ENCODE measurements at places on chromosomes 7 and 10.

- no peak for DNase-seq
Measured at GRCh38 chr10:32963096-32963495, 5.1 kb upstream of the ITGB1 start.

DNA sequence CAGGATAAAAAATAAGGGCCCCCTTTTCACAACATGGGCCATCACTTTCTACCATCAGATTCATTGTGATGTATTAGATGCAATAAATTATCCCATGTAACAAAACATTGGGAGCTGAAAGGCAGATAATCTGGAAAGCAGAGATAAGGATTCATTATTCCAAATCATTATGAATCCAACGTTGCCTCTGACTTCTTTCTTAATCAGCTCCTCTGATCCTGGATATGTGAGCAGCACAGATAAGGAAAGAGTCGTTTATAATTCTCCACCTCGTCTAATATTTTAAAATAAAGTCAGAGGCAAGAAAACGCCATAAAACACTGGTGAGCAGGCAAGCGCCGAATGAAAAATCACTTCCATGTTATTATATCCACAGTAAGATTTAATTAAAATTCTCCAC, 13.8 kb upstream of the GATA3 start:
- DNase-seq = no peak

DNA sequence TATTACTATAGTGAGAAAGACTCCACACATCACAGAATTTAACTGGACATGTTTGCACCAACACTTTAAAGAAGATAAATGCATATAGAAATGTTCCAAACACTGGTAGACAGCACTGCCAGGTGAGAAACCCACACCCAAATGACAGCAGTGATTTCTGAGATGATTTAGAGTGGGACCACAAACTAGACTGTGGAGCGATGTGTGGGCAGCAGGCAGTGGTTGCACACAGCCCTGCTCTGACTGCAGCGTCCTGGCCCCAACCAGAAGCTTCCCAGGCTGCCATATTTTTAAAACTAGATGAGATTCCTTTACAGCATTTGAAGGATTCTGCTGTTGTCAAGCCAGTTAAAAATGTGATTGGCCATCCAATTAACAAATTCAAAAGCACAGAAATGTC, 47.7 kb upstream of the COMMD3 start:
- DNase-seq = no peak

DNA sequence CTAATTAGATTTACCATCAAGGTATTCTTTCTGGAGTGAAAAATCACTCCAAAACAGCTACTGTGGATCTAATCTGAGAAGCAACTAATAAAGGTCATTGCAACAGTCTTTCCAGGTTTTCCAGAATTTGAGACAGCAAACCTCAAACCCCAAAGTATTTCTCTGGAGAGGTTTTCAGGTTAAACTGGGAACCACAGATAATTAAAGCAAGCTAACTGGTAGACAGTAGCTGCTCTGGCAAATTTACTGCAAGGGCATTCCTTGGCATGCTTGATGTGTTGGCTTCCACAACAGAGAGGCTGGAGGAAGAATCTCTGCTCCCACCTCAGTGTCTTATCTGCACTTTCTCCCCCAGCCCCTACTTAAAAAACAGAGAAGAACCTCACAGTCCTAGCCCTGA, 140.0 kb upstream of the NRBF2 start:
- DNase-seq = no peak

DNA sequence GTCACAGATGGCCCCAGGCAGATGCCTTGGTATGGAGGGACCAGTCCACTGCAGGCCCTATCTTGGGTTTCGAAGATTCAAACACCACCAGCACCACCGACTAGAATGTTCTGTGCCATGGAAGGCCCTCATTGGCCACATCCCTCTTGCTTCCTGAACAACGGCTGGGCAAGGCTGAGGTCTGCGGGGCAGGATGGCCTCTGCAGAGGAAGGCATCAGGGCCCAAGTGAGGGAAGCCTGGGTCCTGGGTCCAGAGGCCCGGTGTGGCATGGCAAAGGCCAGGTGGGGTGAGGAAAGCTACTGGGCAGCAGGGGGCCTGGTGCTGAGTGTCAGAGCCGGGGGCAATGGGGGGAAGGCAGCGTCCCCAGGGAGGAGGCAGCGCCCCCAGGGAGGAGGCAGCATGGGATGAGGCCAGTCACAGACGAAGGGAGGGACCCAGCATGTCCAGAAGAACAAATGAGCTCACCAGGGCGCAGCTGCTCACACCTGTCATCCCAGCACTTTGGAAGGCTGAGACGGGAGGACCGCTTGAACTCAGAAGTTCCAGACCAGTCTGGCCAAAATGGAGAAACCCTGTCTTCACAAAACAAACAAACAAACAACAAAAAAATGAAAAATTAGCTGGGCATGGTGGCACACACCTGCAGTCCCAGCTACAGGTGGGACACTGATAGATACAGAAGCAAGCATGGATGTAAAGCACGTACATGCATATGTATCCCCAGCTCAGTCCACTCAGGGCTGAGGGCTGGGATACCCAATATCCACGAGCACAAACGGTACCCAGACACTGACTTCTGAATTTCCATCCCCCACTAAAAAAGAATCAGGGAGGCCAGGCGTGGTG, 64.4 kb downstream of the PROSER2 start:
- no peak for DNase-seq

GRCh38 chr7:1301882-1302251, 69.2 kb downstream of the UNCX start:
- no peak for DNase-seq

GRCh38 chr10:33155720-33156638, 178.5 kb downstream of the NRP1 start:
- no peak for DNase-seq

GRCh38 chr7:10780400-10780747, 193.3 kb upstream of the PHF14 start:
- DNase-seq = no peak

GRCh38 chr7:120716307-120716706, 141.6 kb downstream of the TSPAN12 start:
- no peak for DNase-seq

- no peak for DNase-seq
Measured at GRCh38 chr7:126378642-126379041, 874.1 kb downstream of the GRM8 start.

- no peak for DNase-seq
Measured at GRCh38 chr10:103575416-103576075, 82.0 kb downstream of the NEURL1 start.

- no peak for DNase-seq
Measured at GRCh38 chr10:133141144-133141957, 18.7 kb upstream of the KNDC1 start.

DNA sequence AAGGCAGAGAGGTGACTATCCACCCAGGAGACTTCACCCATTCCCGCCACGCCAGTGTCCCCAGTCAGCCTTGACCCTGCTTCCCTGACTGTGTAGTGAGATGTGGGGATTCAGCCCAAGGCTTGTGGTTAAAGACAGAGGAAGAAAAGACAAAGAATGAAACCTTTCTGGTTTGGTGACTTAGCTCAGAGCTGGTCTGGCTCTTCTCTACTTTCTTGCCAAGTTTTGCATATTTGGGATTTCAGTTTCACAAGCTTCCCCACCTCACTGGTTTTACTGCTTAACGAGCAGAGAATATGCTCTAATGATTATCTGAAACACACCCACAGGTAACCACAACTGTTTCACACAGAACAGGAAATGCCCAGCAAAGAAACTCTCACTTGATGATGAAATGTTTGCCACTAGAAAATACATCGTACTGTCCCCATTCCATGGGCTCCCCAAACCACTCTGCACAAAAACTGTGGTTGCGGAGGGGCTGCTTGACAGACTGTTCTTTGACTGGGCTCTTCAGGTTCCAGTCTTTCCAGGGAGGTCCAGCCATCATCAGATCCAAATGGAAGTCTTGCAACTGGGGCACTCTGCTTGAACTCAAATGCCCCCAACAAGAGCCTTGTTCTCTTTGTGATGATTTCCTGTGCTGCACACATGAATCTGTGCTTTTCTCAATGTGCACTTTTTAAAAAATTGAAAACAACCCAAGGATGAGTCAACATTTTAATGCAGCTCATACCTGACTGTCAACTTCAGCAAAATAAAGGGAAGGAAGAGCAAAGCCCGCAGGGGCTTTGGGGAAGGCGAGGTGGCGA, 95.5 kb downstream of the CTBP2 start:
- DNase-seq = no peak

DNA sequence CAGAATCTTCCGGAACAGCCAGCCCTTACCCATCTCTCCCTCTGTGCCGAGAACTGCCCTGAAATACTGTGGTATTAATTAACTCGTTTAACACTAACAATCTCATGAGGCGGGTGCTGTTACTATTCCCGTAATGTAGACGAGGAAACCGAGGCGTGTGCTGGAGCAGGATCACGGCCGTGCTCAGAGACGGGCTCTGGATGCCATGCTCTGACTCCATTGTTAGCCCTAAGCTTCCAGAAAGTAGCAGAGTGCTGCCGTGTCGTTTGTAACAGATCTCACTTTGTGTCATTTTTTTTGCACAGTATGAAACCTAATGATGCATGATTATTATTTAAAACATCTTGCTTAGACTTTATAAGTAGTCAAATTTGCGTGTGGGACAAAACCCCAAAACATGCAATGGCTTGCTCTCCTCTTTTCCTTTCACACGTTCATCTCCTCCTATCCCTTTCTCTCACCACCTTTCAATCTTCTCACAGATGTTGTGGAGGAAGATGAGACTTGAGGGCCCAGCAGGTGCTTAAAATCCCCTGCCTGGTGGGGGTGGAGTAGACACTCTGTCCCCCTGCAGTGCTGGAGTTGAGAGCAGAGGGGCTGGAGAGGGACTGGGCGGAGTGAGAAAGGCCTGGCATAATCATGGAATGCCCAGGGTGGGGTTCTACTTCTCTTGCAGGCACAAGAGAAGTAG, 482 bp upstream of the ACTR3C start:
- no peak for DNase-seq

DNA sequence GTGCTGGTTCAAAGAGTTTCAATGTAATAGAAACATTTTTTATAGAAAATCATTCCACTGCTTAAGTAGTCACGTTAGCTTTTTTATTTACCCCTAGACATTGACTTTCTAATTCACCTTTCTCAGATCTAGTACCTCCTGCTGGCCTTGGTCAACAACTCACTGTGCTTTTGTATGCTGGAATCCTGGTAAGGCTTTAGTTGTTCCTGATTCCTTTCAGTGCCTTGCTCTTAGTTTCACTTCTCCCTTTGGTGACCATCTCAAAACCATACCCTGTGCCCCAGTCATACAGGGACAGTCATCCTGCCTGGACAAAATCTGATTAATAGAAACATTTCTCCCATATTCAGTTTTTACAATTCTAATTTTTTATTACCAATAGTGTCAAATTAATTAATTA, 130.2 kb downstream of the GPR37 start:
- DNase-seq = no peak

GRCh38 chr7:41508755-41509154, 194.1 kb downstream of the INHBA start:
- no peak for DNase-seq

DNA sequence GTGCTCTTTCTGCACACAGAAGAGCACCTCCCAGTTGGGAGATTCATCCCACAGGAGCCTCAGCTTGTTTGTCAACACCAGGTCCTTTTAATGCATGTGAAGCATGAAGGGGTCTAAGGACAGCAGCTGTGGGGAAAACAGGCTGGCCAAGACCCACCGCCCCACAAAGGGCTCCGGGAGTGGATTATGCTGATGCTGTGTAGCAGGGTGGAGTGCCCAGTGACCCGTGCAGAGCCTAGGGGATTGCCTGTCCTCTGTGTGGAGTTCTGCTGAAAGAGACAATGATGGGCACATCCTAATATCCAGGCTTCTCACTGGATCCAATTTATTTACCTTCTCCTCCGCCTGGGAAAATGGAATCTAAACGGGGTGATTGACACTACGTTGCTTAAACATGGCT, 74.0 kb downstream of the PIP4K2A start:
- no peak for DNase-seq

DNA sequence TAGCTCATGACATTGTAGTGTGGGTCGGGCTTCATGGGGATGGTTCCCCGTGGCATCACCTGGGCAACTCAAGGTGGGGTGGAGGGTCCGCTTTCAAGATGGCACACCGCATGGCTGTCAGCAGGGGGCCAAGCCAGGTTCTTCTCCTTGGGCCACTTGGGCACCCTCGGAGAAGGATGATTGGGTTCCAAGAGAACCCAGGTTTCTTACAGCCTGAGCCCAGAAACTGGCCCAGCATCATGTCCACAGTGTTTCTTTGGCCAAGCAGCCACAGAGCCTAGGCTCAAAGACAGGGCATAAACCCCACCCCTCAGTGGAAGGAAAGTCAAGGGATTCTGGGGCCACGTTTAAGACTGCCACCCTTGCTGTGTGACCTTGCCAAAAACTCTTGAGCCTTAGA, 110.6 kb downstream of the PTPN20 start:
- DNase-seq = no peak

- no peak for DNase-seq
Measured at GRCh38 chr7:93006480-93007095, 111.2 kb downstream of the SAMD9 start.

DNA sequence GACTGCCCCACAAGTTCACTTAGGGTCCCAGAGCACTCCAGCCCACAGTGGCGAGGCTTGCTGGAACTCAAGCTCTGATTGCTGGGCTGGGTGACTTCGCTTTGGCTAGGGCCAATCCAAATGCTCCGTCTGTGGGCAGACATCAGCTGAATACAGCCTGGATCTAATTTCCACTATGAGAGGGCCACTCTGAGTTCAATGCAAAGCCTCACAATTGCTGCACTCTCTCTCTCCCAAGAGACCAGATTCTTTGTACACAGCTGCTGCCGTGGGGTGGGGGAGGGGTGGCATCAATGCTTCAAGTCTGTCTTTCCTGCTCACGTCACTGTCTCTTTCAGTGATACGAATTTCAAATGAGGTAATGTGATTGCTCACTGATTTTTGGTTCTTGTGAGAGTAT, 47.3 kb upstream of the BPGM start:
- DNase-seq = no peak

- no peak for DNase-seq
Measured at GRCh38 chr10:62842983-62843382, 26.8 kb upstream of the EGR2 start.

DNA sequence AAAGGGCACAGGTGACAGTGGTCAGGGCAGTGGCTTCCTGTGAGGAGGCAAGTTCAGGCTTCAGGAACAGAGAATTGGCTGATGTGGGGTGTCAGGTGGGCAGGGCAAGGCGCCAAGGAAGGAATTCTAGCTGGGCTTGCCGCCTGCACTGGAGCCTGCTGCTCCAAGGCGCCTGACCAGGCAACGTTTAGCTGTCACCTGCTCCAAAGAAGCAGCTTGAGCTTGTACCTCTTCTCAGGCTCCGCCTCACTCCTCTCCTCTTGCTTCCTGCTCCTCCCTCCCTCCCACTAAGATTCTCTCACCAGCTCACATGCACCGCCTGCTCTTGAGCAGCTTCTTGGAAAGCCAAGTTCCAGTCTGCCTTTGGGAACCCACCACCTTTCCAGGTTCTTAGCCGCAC, 187.4 kb upstream of the GRB10 start:
- DNase-seq = no peak
